ENCODE measurements at places on chromosomes 11 and 22.

DNA sequence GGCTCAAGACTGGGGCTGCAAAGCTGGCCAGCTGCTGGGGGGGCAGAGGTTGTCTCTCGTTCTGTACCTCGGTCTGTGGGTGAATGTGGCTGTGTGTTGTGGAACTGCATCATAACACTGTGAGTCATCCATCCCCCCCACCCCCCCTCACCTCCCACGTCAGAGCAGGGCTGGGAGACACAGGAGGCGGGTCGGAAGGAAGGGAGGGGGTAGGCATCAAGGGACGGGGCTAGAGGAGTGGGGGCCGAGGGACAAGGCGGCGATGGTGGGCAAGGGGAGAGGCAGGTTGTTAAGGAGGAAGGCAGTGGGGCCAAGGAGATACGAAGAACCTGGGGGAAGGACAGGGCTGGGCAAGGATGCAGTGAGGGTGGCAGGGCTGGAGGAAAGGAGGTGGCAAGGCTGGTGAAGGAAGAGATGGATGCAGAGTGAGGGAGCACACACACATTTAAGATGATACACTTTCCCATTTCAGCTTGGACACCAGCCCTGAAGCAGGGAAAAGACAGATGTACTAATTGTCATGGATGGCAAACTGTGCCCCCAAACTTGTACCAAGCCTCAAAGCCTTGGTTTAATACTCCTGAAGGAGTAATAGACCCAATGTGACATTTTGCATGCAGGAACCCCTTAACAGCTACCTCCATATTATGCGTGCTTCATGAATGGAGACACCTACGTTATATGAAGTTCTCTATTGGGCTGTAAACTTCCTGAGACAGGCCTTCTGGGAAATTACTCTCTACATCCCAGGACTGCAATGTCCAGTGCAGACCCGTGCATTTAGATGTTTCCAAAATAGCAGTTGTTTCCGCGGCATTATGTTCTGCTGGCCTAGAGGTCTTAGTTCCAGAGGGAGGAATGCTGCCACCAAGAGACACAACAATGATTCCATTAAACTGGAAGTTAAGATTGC lies at the start of gene YPEL4:
Gene YPEL4, minus strand, starts transcription at position 87 of the 913 bp plus-strand sequence. CDS start 2,805 bp downstream, outside the sequence.
- peak; percentile 69 for DNase-seq

GRCh38 chr11:65170058-65170534 lies at the start of gene SPDYC:
Gene SPDYC, plus strand, starts transcription at chr11:65170233. Its CDS starts 1,125 bp downstream, at chr11:65171358.
- DNase-seq = no peak

DNA sequence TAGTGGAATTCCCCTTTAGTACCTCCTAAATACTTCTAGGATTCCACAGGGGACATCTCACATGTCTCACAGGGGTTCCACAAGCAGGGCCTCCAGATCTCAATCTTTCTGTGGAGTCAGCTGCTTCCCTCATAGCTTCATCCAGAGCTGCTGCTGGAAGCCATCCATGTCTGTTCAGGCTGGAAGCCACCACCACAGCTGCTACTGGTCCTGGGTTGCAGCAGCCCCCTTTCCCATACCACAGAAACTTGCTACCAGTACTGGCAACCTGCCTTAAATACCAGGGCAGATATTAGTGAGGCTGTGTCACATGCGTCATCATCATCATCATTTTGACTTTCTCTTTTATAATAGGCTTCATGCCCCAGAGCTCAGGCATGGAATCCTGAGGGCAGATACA lies 242.7 kb upstream of the NCAM1 start:
- DNase-seq = no peak

DNA sequence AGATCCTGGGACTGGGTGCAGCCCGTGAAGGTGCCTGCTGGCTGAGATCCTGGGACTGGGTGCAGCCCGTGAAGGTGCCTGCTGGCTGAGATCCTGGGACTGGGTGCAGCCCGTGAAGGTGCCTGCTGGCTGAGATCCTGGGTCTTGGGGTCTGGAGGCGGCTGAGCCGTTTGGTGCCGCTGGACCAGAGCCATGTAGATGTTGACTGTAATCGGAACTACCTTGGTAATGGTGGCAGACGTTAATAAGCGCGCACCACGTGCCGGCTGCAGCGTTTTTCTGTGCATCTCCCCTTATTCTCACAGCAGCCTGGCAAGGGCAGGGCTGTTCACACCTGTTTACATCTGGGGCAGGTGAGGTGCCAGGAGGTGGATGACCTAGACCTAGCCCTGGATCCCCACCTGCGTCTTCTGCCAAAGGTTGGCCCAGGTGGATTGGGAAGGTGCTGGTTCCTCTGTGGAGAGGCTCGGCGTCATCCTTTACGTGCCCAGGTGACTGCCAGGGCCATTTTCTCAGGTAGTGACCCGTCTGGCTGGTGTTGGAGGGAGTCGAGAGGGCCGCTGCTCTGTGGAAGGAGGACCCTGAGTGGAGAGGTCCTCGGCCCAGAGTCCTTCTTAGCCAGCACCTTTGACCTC lies 382.5 kb downstream of the TBC1D22A start:
- no peak for DNase-seq

DNA sequence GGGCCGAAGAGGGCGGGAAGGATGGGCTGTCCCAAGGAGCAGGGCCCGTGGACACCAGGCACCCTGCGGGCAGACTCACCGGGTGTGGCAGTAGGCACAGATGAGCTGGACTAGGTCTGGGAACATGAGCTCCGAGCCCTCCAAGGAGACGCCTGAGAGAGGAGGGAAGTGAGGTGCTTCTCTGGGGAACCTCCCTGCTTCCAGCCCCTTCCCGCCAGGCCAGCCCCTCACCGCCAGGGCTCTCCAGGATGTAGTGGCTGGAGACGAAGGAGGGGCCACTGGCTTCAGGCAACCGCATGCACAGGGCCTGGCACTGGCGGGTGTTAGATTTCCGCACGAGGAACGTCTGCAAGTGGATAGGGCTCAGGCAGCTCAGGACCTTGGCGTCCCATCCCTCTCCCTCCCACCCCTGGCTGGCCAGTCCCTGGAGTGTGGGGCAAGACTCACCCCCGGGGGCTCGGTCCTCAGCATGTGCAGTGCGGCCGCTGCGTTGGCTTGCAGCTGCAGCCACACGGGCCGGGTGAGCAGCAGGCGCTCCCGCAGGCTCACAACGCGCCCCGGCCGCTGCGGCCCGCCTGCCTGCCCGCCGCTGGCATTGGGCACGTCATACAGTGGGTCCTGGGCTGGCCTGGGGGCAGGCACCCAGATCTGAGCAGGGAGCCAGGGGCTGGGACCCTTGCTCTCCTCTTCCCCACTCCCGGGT lies 552 bp downstream of the RIN1 start:
- no peak for DNase-seq

GRCh38 chr22:23769321-23769965 lies 1.7 kb upstream of the CHCHD10 start:
- no peak for DNase-seq

GRCh38 chr11:119320776-119321524 lies 4.0 kb upstream of the MCAM start:
- peak; percentile 39 for DNase-seq

DNA sequence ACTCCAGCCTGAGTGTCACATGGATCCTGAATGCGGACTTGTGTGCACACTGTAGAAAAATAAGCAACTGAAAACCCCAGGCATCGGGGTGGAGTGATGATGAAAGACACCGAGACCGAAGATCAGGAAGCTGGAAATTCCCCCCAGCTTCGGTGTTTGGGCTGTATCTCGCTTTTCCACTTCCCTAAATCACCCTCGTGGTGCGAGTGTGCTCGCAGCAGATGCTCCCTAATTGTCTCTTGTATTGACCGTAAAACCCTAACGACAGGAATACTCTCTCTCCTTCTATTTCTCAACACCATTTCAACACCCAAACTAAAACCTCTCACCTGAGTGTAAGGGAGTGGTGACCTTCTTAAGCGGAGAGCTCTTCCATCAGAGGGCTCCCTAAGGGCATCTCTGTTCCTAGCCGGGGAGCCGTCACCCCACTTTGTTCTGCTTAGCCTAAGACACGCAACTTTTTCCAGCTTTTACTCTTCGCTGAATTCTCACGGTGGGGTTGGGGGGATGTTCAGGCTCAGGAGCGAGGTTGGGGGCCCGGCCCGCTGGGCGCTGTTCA lies 635 bp upstream of the GRK3 start:
- DNase-seq = no peak

- DNase-seq = no peak
Observed at GRCh38 chr11:46724088-46724487, 5.1 kb downstream of the F2 start.

Data from activated CD4-positive, alpha-beta T cell treated with anti-CD3 and anti-CD28 coated beads, Interleukin-2, amount 50 U/mL, for 1 hour (primary cell).